AG08396 (cell line): ENCODE measurements at places on chromosomes 5 and 9.

GRCh38 chr9:130186839-130187522 is 14.8 kb downstream of the NCS1 start:
- peak; percentile 83 for DNase-seq

DNA sequence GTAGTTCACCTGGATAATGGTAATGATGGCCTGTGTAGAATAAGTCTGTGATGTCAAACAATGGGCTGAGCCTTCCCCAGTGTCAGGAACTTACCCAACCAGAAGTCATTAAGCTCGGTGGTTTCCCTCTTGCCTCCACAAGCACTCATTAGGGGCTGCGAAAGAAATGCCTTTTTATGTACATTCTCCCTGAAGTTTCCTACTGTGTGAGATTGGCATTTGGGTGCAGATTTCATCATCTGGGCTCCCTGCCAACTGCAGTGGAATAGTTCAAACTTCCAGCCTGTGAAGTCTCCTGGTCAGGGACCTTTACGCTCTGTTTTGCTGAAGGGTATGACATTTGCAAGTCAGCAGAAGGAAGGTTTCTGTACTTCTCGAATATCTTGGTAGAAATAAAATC is 41.6 kb upstream of the TMEM215 start:
- no peak for DNase-seq

DNA sequence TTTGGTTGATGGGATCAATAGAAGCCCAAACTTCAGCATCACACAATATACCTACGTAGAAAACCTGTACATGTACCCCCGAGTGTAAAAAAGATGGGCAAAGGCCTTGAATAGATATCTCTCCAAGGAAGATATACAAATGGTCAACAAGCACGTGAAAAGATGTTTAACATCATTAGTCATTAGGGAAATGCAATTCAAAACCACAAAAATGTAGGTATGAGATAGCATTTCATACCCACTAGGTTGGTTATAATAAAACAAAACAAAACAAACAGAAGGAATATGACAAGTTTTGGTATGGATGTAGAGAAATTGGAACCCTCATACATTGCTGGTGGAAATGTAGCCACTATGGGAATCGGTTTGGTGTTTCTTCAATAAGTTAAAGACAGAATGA is 33.1 kb upstream of the PPARGC1B start:
- DNase-seq: no peak

DNA sequence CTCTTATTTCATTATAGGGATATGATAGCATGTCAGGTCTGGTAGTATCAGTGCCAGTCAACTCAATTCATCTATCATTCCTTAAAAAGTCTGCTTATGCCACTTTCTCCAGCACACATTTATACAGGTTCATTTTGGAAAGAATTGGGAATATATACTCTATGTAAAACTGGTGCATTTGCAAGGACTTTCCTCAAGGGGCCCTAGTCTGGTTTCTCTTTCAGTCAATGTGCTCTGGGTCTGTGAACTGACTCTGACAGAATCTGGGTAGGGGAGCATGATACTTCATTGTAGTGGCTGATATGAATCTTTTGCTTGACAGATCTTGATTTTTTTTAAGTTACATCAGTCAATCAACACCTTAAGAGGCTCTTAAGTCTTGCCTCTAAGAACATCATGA is 313.9 kb downstream of the HTR1A start:
- DNase-seq: no peak

- no peak for DNase-seq
Observed at GRCh38 chr5:170484847-170485615, 18.8 kb upstream of the KCNIP1 start.

DNA sequence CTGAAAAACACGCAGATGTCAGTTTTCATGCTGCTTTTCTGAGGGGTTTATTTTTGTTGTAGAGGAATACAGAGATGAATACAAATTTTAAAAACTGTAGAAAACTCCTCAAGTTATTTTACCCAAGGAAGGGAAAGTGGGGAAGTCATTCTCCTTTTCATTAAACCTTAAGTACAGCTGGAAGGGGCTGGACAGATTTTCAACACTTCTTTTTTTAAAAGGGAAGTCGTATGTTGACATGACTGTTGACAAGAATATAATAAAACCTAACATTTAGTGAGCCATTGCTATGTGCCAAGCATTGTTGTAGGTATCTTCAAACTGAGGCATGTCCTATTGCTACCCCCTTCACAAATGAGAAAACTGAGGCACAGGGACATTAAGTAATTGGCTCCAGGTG is 235.7 kb upstream of the ELL2 start:
- DNase-seq: no peak

- DNase-seq: no peak
Observed at GRCh38 chr5:159669559-159669958, 246.7 kb upstream of the ADRA1B start.

DNA sequence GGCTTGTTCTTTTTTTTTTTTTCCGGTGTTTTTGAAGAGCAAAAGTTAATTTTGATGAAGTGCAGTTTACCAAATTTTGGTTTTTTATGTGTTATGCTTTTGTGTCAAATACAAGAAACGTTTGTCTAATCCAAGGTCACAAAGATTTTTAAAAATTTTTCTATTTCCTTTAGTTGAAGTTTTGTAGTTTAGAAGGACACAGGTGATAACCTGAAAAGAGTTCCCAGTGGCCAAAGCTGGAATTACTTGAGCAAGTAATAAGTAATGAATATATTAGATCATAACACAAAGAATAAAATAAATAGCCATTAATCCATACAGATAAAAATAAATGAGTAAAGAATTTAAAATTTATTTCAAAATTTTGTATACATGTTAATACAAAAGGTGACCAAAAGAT is 71.5 kb downstream of the FCHO2 start:
- DNase-seq: no peak
